HCT116 (cell line): ENCODE measurements at places on chromosomes 2 and 18.

- DNase-seq: no peak
Measured at GRCh38 chr2:166338831-166339339, 36.9 kb downstream of the SCN9A start.

- DNase-seq: no peak
Measured at GRCh38 chr2:241545106-241545505, 13.4 kb upstream of the BOK start.

- DNase-seq: no peak
Measured at GRCh38 chr2:26672112-26672817, 20.3 kb upstream of the KCNK3 start.

GRCh38 chr2:64637000-64637635 lies 16.6 kb downstream of the SERTAD2 start:
- DNase-seq: no peak

DNA sequence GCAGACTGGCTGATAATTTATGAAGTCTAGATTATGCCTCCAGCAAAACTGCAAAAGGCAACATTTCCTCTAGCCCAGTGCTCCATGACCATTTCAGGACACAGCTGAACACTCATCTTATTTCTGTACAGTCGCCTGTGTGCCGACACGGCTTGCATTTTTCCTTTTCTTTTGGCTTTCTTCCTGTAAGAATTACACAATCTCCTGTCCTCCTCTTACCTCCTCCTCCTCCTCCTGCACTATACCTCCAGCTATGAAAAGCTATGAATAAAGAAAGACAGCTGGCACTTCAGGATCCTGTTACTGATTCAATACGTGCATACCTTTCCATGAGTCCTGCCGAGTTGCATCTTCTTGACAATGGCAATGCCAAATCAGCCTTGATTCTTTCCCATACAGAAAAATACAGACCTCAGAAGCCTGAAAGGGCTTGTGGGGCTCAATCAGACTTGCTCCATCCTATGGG lies 32.2 kb upstream of the TRIB2 start:
- DNase-seq: no peak

GRCh38 chr2:120316528-120317179 lies 29.3 kb upstream of the INHBB start:
- no peak for DNase-seq

- DNase-seq: no peak
Measured at GRCh38 chr18:75247611-75248421, 37.2 kb downstream of the TSHZ1 start.
